ENCODE measurements at places on chromosomes 4 and X.

- DNase-seq: no peak
These were observed 52.2 kb upstream of the FAT1 start for GRCh38 chr4:186775902-186776301.

DNA sequence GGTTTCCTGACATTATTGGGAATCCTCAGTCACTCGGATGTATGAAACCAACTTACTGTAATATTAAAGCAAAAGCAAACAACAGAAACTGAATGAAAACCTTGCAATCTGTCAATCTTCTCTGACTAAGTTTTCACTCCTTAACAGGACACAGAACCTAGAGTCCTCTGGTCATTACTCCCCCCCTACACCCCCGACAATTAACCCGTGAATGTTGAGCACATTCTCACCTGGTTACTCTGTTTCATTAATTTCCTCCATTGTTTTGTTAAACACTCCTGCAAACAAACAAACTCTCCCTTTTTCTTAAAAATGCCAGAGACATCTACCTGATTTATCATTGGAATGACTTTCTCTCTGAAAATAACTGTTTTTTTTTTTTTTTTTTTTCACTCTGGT is 469.0 kb upstream of the PRKX start:
- no peak for DNase-seq

DNA sequence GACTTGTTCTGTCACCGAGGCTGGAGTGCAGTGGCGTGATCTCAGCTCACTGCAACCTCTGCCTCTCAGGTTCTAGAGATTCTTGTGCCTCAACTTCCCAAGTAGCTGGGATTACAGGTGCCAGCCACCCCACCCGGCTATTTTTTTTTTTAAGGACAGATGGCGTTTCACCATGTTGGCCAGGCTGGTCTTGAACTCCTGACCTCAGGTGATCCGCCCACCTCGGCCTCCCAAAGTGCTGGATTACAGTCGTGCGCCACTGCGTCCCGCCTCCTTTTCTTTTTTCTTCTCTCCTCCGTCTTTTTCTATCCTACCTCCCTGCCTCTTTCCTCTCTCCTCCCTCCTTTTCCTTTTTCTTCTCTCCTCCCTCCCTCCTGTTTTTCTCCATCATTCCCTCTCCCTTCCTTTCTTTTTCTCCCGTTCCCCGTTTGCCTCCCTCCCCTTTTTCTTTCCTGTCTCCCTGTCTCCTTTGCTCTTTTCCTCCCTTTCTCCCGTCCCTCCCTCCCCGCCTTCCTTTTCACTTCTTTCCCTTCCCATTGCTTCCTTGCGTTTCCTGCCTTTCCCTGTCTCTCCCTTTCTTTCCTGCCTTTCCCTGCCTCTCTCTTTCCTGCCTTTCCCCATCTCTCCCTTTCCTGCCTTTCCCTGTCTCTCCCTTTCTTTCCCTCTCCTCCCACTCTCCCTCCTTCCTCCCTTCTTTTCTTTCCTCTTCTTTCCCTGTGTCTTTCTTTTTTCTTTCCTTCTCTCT is 2.1 kb upstream of the SLC25A6 start:
- no peak for DNase-seq

DNA sequence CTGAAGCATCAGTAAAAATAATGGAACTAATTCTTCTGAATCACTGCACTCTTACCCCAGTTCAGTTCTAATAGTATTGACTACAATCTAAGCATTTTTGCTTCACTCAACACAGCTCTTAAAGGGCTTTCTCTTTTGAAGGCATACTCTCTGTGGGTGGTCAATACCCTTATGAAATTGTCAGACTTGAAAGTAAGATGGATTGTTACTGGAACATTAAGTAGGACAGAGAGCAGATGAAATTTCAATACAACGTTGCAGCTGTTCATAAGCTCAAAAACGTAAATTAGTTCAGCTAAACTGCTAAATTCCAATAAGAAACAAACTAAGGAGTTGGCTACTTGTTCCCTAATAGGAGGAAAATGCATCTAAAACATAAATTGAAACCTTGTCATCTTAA is 352.3 kb upstream of the TENM3 start:
- DNase-seq: no peak

DNA sequence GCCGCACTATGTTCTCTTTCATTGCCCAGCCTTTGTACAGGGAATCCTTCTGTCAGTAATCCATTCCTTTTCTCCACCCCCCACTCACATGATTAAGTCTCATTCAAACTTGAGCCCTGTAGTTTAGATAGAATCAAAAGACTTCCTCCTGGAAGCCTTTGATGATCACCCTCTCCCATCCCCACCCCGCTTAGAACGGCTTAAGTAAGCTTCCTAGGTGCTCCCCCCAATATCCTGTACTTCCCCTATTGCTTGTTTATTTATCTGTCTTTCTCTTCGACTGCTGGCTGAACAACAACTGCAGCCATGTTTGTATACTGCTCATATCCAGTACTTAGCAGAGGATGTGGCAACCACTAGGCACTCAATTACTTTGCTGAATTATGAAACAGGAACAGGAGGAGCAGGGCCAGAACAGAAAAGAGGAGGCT is 38.5 kb upstream of the GPC3 start:
- DNase-seq: no peak

GRCh38 chr4:180398564-180398963 is 1844.6 kb upstream of the TENM3 start:
- no peak for DNase-seq

- DNase-seq: no peak
These were observed 80.4 kb downstream of the PTTG2 start for GRCh38 chr4:38040619-38041018.

DNA sequence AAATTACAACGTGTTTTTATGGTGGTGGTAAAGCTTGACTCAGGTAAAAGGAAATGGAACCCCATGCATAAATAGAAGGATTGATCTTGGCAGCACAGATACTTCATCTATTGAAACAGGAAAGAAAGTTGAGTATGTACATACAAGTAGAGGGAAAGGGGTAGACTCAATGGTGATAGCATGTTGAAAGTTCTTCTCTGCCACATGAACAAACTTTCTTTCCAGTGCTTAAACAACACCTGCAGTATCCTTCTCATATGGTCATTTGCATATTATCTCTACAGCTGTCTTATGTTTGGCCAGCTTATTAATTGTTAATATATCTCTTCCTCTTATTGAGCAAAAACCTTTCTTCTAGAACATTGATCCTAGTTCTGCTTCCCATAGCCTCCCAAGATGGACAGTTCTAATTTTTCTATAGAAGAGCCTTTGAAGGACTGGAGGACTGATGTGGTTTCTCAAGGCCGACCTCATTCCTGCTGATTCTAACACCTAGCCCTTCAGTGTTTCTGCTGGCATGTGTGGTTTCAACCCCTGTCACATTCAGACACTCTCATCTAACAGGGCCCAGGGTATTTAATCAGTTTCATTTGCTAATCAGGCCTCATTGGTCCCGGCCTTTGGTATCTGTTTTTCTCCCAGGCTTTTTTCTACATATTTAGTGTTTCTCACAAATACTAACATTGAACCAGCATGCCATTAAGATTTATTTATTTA is 108.1 kb upstream of the SPRY1 start:
- no peak for DNase-seq

DNA sequence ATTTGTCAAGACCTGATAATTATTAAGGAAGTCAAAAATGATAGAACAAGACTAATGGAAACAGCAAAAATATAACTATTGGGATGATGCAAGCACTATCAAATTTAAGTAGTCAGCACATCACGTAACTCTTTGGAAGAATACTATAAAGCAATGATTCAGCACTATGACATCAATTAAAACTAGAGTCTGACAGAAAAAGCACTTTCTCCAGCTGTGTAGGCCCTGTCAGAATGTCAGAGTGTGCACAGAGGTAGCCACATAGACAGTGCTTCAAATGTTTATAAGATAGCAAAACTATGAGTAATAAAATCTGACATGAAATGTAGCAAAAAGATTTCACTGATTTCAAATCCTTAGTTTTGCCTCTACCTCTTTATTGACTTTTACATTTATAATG is 1226.6 kb upstream of the ADGRL3 start:
- DNase-seq: no peak

DNA sequence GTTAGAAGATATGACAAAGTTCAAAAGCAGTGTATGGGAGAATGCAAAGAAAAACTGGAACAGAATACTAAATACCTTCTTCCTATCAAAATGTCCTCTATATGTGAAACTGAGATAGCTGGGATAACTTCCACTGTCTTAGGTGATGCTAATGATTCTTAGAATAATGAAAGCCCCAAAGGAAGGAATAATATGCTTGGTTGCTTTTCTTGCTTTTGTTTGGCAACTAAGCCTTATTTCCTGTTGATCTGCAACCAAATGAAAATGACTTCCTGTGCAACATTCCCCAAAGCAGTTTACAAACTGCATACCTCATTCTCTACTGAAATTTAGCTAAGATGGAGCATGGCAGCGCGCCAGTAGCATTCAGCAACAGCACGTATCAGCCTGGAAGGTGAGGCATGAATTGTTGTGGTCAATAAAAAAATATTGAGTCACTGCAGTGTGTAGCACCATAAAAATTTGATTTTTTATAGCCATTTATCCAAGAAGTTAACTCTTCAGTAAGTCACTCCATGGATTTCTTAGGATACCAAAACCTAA is 18.7 kb downstream of the NDNF start:
- no peak for DNase-seq

- DNase-seq: no peak
These were observed 204.4 kb downstream of the NSUN7 start for GRCh38 chr4:40954088-40954668.

DNA sequence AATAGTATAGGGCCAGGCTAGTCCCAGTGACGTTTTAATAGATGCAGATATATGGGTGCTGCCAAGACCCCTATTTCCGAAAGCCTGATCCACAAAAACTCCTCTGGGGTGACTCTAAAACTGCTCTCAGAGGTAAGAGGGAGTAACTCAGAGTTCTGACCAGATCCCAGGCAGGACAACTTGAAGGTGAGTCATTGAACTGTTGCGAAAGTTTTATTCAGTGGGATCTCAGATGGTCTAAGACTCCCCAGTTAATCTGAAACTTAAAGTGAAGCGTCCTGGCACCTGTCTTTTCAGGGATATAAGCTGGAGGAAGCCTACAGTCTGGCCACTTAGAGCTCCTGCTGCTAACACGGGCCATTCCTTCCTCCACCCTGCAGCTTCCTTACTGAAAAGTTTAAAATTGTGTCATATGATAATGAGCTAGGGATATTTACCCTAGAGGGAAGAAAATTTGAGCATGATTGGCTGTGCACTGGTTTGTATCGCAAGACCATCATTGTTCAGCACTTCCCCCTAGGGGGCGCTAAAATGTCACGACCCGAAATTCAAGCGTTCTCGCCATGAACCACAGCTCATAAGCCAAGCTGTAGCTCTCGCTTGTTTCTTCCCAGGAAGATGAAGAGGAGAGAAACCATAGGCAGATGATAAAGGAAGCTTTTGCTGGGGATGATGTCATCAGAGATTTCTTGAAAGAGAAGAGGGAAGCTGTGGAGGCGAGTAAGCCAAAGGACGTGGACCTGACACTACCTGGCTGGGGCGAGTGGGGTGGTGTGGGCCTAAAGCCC is 19.5 kb downstream of the UTP14A start:
- peak; percentile 53 for DNase-seq

GRCh38 chr4:17068891-17069290 is 170.4 kb upstream of the LDB2 start:
- DNase-seq: no peak

DNA sequence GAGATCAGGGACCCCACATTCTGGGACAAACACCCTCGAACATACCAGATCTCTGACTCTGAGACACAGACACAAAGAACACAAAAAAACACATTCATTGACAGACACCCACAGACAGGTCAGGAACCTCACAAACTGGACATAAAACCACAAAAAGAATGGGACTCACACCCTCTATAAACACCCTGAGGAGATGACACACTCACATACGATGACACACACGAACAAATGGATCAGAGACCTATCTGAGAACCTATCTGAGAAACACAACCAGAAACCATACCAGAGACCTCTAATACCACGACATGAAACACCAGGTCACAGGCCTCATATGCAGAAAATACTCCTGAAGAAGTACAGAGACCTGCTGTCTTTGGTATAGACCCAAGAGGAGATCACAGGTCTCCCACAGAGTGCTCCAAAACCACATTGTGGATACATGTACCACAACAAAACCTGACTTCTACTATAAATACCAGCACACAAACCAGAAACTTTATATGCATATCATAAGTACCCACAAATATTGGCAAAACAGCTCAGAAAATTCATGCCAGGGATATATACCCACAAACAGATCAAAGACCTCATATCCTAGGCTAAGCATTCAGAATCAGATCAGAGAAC is 19.5 kb downstream of the SUV39H1 start:
- DNase-seq: no peak

DNA sequence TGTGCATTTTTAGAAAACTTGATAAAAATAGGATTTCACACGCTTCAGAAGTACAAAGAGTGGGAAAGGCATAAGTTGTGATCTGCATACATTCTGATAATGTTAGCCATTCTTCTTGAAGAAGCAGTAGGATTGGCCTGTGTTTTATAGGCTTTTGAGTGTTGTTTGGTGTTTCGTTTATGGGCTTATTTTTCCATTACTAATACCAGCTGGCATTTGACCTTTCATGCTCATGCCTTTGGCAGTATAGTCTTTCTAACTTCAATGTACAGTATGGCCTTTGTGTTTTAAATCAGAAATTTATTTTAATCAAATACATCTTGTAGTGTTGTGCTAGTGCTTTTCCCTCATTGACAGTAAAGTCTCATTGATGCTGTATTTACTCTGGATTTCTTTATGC is 51.5 kb upstream of the SLC4A4 start:
- no peak for DNase-seq

- DNase-seq: no peak
These were observed 96.8 kb downstream of the ARSJ start for GRCh38 chr4:113882668-113883067.

DNA sequence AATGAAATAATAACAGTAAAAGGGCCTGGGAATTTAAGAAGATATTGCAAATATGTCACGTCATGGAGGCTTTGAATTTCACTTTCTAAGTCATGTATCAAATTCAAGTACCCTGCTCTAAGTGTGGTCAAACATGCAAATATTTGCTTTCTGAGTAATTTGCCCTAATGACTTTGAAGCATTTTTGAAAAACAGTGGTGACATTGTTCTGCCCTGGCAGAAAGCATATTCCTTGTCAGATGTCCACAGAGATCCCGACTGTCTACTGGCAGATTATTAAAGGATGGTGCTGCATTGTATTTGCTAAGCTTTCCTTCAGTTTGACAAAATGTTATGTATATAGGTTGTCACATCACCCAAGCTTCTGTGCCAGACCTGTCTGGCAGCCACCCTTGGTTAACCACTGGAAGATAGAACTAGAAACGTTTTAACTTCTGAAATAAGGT is 92.5 kb downstream of the ANK2 start:
- peak; percentile 18 for DNase-seq

GRCh38 chr4:101958547-101958946 is 168.0 kb downstream of the BANK1 start:
- DNase-seq: peak; percentile 21

GRCh38 chrX:111282139-111282538 is 11.9 kb upstream of the CAPN6 start:
- no peak for DNase-seq
